ENCODE measurements at places on chromosomes 4 and X. TPM values are rescaled to one million over a fixed set of nuclear protein-coding genes. Genes with fewer than 3 reads are reported as not detected.

Gene TLR6
- 60.6 TPM for total RNA-seq

Gene CHRNA9
- total RNA-seq = not detected

Gene MAMLD1
- total RNA-seq = 1.8 TPM

Gene TFE3
- total RNA-seq = 38.9 TPM

Gene APLN
- not detected for total RNA-seq

Gene TCP11X2
- not detected for total RNA-seq

Gene ITIH6
- total RNA-seq = not detected

Gene FAM47E
- total RNA-seq = 1.3 TPM

Gene CT45A7
- not detected for total RNA-seq

Gene TGIF2LX
- total RNA-seq = not detected

Gene MID1
- 0.32 TPM for total RNA-seq

Gene PRRG1
- not detected for total RNA-seq

Gene PCDH19
- total RNA-seq = not detected

Gene GPR78
- total RNA-seq = not detected

Gene SMARCA5
- total RNA-seq = 48.7 TPM

Gene FGF5
- not detected for total RNA-seq

Gene CFAP47
- not detected for total RNA-seq

Gene PDGFC
- 0.10 TPM for total RNA-seq

Gene TMPRSS11B
- total RNA-seq = not detected

Gene ENPP6
- not detected for total RNA-seq

Gene RTL5
- 21.0 TPM for total RNA-seq

Gene RAB9B
- total RNA-seq = 0.75 TPM

Gene STATH
- not detected for total RNA-seq

Gene GPM6B
- not detected for total RNA-seq

Gene NPFFR2
- total RNA-seq = not detected

Gene CORIN
- 0.25 TPM for total RNA-seq

Gene POU4F2
- total RNA-seq = not detected

Gene FRMD7
- not detected for total RNA-seq

Gene ART3
- total RNA-seq = not detected

Gene MAB21L2
- not detected for total RNA-seq

Gene ABCG2
- total RNA-seq = 0.07 TPM

Gene UCHL1
- total RNA-seq = 0.47 TPM

Gene MAGEA1
- total RNA-seq = not detected

Gene PARM1
- 7.8 TPM for total RNA-seq

Gene SLC38A5
- total RNA-seq = 14.8 TPM

Gene ZNF711
- total RNA-seq = 7.0 TPM

Gene CXCL6
- not detected for total RNA-seq

Gene DCAF12L2
- not detected for total RNA-seq

Gene IGSF1
- not detected for total RNA-seq
